ENCODE measurements at places on chromosomes 3 and 15. TPM values are rescaled to one million over a fixed set of nuclear protein-coding genes. Genes with fewer than 3 reads are reported as not detected.
A peak's percentile ranks its signal among the peaks of the same experiment; 100 is the strongest.

Gene INTS14
- total RNA-seq = 37.2 TPM

GRCh38 chr15:56049577-56049976 is 56.2 kb upstream of the NEDD4 start:
- DNase-seq = no peak

Gene GOLGA8S
- total RNA-seq = not detected

DNA sequence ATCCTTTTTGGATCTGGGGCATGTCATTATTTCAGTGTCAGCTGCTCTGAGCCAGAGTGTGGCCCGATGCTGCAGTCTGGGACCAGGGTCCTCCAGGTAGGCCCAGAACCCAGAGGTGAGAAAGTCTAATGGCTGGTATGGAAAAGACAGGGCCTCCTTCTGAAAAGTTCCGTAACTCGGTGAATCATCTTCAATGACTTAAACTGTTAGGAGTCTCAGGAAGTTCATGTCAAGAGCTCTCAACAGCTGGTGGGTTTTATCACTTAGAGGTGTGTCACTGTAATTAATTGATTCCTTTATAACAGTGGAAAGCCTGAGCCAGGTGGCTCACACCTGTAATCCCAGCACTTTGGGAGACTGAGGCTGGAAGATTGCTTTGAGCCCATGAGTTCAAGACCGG is 28.5 kb upstream of the PDE8A start:
- no peak for DNase-seq

- no peak for DNase-seq
Observed at GRCh38 chr3:46675843-46676567, 17.5 kb downstream of the ALS2CL start.

DNA sequence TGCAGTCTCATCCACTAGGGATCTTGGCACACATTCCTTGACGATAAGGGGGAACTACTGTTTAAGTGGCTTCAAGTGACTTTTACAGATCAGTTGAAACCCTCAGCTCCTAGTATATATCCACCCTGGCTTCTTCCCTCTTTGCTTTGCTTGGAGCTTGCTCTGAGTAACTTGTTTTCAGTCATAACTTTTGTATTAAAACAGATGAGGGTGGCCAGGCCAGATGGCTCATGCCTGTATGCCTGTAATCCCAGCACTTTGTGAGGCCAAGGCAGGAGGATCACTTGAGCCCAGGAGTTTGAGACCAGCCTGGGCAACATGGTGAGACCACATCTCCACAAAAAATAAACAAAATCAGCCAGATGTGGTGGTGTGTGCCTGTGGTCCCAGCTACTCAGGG is 42.4 kb downstream of the EOMES start:
- DNase-seq = no peak

Gene ADGRG7
- 13.4 TPM for total RNA-seq

DNA sequence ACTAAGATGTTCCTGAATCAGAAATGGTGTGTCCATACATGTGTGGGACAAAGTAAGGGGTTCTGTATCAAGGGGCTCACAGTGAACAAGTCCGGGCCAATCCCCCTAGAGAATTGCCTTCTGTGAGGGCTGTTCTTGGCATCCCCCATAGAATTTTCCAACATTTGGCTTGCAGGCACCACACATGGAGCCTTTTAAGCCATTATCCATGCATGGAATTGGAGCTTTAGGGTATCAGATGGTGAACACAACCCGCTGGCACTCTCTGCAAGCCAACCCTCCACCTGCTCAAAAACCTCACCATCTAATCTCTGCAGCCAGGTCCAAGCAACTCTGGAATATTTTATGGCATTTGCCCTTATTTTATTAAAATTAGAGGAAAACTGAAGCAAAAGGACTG is 278.7 kb downstream of the ERC2 start:
- no peak for DNase-seq

Gene TXNRD3
- total RNA-seq = 7.5 TPM

GRCh38 chr15:69755551-69756310 is 303.1 kb downstream of the RPLP1 start:
- peak; percentile 50 for DNase-seq

Data from colonic mucosa (tissue), 4 donors.